ENCODE measurements at places on chromosomes 7 and 10.

DNA sequence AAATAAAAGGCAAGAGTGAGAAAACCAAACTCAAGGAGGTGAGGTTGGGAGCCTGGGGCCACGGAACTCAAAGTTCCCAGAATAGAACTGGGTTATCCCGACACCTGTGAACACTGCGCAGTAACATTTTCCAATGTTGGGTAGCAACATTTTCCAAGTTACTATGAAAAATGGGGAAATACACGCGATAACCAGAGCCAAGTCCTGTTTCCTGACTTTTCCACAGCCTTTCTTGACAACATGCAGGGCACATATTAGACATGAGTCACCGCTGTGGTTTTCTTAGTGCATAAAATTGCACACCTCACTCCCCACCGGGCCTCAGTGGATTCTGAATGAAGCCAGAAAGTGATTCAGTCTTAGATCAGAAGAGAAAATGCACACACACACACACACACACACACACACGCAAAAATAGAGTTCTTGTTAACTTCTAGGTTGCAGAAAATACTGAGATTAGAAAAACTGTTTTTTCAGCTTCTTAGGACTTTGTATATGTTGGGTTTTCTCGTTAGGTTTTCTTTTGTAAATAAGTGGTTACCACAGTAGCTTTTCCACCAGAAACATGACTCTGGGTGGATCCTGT, 70.0 kb downstream of the CAMK1D start:
- no peak for DNase-seq

GRCh38 chr10:112126901-112127300, 56.7 kb downstream of the GPAM start:
- DNase-seq = no peak

DNA sequence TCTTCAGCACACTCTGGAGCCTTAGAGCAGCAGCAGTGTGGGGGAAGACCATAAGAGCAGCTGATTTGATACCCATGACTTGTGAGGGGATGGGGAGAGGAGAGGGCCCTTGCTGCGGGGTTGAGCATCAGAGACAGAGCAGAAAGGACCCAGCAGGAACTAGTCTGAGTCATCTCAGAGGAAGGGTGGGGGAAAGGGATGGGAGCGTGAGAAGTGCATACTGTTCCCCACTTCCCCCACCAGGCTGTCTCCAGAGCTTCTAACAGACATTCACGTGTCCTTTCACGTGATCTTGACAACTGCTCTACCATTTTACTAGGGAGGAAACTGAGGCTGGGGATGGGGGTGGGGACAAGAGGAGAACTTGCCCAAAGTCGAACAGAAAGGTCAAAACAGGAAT, 38.7 kb downstream of the FAM241B start:
- DNase-seq = peak; percentile 47

- no peak for DNase-seq
Measured at GRCh38 chr10:4651404-4652037, 174.5 kb upstream of the AKR1E2 start.

GRCh38 chr10:133032231-133032630, 55.5 kb upstream of the ADGRA1 start:
- no peak for DNase-seq

DNA sequence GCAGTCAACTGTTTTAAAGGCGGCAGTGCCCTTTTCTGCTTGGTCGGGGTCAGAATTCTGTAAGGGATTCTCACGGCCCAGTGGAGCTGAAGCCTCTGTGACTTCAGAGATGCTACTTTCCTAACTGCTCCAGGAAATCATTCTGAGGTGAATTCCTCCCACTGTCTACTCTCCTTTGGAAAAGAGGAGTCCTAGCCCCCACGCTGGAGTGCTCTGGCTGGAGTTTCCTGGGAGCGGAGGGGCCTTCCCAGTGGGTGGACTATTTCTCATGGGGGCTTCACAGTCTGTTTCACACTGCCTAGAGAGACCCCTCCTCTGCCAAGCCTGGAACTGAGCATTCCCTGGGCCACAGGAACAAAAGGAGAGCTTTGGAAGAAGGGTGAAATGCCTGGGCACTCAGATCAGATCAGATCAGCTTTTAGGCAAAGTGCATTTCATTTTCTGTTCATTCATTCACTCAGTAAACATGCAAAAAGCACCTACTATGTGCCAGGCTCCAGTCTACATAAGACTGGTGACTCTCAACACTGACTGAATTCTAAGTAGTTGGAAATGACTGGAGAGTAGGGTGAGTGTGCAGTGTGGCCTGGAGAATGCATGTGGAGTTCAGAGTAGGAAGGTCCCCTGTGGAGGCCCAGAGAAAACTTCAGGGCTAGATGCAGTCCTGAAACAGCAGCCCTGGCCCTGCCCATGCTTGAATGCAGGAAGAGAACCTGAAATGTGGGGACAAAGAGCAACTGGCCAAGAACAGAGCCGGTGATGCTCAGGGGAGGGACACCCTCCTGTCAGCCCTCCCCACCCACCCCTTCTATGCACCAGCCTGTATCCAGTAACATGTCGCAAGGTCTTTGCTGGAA, 12.2 kb downstream of the ZNF488 start:
- no peak for DNase-seq

GRCh38 chr10:125962200-125962599, 65.8 kb downstream of the FANK1 start:
- no peak for DNase-seq

- no peak for DNase-seq
Measured at GRCh38 chr7:109092268-109092667, 522.6 kb downstream of the DNAJB9 start.

DNA sequence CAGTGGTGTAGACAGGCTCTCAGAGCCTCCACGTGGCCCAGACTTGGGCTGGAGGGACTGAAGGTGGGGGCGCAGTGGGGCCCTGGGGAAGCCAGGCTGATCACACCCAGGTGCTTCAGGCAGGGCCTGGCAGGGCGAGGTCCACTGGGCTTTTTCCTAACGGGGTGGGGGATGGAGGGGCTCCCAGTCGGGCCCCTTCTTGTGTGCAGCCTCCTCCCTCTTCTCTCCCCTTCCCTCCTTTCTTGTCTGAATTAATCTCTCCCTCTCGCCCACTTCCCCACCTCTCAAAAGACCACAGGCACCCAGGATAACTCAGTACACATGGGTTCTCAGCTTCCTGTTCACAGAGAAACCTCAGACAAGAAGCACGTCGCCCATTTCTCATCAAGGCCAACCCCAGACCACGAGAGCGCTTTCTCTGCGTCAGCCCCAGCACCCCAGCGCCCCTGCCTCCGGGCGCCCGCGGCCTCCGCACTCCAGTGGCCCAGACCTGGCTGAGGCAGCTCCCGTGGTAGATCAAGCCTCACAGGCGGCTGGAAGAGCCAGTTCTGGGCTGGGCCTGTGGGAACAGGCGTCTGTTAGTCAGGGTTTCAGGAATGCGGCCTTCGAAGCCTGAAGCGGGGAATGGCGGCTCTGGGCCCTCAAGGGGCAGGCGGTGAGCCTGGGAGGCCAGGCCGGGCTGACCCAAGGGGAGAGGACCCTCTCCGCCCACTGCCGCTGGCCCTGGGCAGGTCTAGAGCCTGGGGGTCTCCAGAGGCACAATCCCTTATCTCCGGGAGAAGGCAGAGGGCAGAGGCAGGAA, 50.6 kb downstream of the PWWP2B start:
- DNase-seq = no peak

DNA sequence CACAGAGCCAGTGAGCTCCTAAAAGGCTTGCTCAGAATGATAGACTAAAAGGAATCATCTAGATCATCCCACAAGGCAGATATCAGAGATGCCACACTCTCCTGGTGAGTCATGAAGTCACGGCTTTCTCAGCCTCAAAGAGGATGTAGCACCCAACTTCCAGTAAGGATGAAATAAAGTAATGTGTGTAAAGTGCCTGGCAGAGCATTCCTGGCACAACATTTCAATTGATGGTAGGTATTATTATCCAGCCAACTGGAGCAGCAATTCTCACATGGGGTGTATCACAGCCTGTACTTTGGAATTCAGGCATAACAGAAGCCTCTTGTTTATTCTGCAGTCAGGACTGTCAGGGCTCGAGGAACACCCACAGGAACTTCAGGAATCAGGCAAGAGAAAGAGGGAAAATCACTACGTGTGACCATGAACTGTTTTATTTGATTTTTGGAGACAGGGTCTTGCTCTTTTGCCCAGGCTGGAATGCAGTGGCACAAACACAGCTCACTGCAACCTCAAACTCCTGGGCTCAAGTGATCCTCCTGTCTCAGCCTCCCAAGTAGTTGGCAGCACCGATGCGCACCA, 5.3 kb upstream of the NAT16 start:
- peak; percentile 29 for DNase-seq

GRCh38 chr7:159034988-159035387, 109.7 kb downstream of the VIPR2 start:
- no peak for DNase-seq

DNA sequence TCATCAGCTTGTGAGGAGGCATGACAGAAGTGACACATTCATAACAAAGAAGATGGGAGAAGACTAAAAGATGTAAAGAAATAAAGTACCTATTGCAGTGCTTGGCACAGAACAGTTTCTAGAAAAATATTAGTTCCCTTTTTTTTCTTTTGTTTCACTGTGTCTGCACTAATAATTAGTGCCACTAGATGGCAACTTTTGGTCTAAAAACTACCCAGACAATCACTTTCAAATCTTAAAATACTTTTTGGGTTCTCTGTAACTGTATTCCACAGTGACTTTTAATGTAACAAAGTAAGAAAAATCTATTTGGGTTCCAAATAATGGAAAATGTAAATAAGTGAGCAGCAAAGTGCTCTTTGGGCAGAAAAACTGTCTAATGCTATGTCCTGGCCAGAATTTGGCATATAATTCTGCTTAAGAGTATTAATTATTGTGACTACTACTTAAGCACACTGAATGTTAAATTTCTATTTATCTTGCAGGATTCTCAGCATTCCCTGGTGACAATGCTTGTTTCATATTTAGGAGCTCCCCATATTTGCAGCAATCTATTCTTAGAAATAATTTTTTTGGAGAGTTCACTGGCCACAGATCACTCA, 134.8 kb upstream of the KIF5B start:
- peak; percentile 30 for DNase-seq

DNA sequence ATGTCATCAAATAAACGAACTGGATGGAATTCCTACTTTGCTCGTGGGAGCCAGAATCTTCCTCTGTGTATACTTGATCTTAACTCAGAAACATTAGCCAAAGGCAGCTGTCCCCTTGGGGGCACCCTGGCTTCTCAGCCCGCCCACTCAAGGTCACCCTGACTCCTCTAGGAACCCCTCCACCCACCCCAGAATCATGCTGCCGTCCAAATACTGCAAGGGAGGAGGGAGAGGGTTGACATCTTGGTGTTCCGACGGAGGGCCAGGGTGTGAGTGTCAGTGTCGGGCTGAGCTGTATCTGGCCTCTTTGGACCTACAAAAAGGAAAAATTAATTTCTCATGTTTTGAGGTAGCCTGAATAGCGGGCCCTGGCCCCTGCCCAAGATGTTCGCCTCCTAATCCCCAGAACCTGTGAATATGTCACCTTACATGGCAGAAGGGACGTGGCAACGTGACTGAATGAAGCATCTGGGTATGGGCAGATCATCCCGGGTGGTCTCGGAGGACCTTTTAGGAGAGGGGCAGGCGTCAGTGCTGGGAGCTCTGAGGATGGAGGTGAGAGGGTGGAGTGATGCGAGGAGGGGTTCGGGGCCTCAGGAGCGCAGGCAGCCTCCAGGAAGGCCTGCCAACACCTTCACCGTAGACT, 40.5 kb upstream of the RBM33 start:
- no peak for DNase-seq

DNA sequence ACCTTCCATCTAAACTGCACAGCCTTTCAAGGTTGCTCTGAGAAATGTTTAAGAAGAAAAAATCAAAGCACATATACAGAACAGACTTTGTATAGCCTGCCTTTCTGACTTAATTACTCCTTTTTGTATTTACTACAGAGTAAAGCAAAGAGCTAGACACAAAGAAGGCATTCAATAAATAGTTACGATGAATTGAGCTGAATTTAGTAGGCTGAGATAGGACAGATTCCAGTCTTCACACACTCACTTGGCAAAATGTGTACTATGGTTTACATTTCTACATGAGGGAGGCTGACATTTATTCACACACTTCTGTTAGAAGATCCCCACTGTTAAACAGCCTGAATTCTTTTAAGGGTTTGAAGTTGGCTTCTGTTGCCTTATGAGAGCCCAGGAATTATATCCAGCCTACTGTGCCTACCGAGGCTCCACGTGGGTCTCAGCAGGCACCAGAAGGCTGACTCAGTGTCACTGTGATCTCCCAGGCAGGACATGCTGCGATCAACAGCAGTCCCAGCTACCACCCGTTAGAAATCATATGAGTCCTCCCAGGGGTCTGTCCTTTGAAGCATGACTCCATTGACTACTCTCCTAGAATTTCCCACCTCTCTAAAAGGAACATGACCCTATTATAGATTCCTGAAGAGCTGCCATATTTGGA, 24.5 kb upstream of the SLC25A13 start:
- DNase-seq = no peak

DNA sequence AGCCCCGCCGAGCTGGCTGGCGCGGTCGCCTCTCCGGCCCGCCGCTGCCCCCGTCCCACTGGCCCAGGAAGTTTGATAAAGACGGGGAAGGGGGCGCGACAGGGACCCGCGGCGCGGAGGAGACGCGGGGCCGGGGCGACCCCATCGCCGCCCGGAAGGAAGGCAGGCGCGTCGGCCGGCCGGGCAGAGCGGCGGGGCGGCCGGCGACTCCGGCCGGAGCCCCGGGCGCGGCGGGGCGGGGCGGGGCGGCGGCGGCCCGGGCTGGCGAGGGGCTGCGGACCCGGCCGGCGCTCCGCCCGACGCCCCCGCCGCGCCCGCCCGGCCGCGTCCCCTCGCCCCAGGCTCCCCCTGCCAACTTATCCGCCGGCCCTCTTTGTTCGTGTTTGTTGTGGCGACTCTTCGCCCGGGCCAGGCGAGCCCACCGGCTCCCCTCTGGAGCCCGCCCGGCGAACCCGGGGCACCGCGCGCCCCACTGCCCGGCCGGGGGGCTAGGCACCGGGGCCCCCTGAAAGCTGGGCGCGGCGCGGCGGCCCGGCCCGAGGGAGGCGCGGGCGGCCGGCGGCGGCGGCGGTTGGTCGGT, 571 bp downstream of the KDM7A start:
- no peak for DNase-seq

- DNase-seq = no peak
Measured at GRCh38 chr10:12685261-12686058, 316.1 kb downstream of the CCDC3 start.

DNA sequence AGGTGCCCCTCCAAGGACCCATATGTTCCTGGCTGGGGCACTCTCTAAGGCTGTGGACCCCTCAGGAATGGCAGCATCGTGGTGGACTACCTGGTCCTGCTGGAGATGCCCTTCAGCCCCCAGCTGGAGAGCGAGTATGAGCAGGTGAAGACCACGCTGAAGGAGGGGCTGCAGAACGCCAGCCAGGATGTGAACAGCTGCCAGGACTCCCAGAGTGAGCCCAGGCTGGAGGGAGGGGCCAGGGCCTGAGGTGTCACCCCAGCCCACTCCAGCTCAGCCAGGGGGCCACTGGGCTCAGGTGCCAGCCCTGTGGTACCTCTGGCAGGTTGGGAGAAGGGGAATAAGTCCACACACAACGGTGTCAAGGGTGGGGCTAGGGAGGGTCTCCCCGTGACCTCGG, 4.7 kb upstream of the MUC12 start:
- no peak for DNase-seq

GRCh38 chr10:32110790-32111189, 54.6 kb upstream of the KIF5B start:
- no peak for DNase-seq

All from Ammon's horn (tissue), 1 donor.